Activated T-cell treated with anti-CD3 and anti-CD28 coated beads for 4 hours (primary cell): ENCODE measurements at places on chromosomes 12 and 14.

DNA sequence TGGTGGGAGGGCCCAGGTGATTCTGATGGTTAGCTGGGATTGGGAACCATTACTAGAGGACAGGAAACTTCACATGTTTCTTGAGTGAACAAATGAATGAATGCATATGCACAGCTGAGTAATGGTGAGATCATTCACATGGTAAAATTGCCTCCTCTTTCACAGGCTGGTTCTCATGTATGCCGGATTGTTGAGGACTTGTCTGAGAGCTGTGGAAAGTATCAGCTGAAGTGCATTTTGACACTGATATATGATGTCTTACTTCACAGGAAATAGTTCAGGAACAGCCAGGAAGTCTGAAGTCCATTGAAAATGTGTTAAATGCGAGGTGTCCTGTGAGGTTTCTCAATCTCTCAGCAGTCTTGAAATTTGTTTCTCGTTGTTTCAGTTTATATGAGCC is 77.6 kb upstream of the DACT1 start:
- DNase-seq: no peak

DNA sequence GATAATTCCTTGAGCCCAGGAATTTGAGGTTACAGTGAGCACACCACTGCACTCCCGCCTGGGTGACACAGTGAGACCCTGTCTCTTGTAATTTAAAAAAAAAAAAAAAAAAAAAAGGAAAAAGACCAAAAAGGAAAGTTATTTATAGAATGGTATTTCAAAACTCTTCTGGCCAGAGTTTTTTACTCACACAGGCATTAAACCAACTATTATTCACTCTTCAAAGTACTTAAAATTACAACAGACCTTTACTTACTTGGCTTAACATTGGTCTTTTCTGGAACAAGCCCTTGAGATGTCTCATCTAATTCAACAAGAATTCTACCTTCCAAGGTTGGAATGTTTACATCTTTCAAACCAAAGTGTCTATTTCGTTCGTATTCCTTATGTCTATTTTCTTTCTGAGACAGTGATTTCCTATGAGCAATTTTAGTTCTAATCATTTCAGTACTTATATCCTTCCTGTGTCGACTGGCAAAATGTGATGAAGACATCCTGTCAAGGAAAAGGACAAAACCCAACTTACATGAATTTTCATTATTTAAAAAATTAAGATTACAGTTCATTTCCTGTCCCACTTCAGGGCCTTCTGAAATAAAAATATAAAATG is 2.6 kb downstream of the DLGAP5 start:
- DNase-seq: no peak

GRCh38 chr12:68508576-68508975 is 102.1 kb upstream of the RAP1B start:
- DNase-seq: no peak

DNA sequence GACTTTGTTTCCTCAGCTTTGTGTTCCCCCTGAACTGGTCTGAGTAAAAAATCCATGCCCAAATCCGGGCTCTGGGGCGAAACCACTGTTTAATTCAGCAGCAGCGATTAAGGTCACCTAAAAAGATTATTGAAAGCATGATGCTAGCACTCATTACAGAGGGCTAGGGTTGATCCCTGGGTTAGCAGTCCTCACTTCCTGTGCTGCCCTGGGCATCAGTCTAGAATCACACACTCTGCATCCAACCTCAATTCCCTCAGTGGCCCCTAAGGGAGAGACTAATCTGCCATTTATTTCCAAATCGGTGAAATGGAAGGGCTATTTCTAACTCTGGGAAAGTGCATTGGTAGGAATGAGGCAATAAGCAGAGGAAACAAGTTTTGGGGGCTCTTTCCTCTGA is 107.2 kb downstream of the BTG1 start:
- DNase-seq: no peak

- DNase-seq: no peak
Observed at GRCh38 chr14:39446131-39446744, 14.0 kb upstream of the FBXO33 start.

DNA sequence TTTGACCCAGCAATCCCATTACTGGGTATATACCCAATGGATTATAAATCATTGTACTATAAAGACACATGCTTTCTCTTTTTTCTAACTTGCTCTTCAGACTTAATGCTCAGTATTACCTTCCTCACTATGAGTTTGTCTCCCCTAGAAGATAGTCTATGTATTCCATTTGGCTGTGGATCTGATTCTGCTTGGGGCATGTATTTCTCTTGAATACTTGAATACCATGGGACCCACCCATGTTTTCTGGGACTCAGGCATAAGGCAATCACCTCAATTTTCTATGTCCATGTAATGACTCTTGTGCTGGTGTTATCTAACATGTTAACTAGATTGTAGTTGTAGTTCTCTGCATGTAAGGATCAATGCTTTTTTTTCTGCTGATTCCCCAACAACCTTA is 70.4 kb upstream of the PPM1H start:
- DNase-seq: no peak

- DNase-seq: no peak
Observed at GRCh38 chr14:58887931-58888330, 250.2 kb downstream of the DACT1 start.

- DNase-seq: no peak
Observed at GRCh38 chr12:101919447-101919846, 42.1 kb downstream of the DRAM1 start.

DNA sequence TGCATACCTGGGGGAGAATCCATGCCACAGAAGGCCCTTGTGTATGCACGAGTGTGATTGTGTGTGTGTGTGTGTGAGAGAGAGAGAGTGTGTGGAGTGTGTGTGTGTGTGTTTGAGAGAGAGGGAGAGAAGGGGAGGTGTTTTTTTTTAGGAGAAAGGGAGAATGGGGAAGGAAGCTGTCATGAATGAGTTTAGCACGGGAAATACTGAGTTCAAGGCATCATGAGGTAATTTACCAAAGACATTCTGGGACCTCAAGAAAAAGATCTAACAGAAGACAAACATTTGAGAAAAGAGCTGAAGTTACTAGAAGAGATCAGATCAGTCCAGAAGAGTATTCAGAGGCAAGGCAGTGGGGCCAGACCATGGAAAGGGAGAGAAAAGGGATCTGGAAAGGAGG is 157.1 kb downstream of the TTC7B start:
- no peak for DNase-seq

- no peak for DNase-seq
Observed at GRCh38 chr12:13228579-13228978, 32.1 kb downstream of the EMP1 start.

DNA sequence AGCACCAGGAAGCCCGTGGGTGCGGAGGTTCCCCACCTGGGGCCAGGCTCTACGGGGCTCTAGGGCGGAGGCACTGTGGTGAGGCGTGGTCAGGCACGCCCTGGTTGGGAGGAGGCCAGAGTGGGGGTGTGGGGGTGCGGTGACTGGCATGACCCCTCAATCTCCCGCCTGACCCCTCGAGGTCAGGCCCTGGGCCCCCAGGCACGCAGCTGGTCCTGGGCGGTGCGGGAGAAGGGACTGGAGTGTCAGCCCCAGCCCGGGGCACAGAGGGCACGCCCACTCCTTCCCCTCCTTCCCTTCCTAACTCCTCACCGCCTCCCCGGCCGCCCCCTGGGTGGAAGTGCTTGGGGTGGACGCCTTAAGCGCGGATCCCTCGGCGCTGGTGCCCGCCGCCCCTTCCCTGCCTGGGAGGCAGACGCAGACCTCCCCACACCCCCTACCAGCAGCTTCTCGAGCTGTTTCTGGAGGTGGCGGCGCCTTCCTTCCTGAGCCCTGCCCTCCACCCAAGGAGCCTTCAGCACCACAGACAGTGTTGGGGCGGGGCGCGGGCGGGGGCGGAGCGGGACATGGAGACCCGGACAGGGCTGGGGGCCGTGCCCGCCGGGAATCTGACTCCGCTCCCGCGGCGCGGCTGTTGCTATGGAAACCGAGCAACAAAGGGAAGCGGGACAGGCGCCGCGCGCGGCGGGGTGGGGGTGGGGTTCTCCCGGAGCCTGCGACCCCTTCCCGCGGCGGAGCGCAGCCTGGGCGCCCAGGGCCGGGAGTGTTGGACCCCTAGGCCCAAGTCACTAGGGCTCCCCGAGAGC is 741 bp upstream of the CRIP2 start:
- peak; percentile 56 for DNase-seq
